ENCODE measurements at places on chromosomes 1 and 21.

- DNase-seq = no peak
Observed at GRCh38 chr1:205533748-205534443, 29.4 kb downstream of the CDK18 start.

GRCh38 chr1:67710417-67710816 is 25.4 kb downstream of the GADD45A start:
- DNase-seq = no peak

- DNase-seq = no peak
Observed at GRCh38 chr1:43451157-43451591, 2.6 kb downstream of the HYI start.

- peak; percentile 12 for DNase-seq
Observed at GRCh38 chr1:11967028-11967547, 13.2 kb upstream of the MFN2 start.

- DNase-seq = no peak
Observed at GRCh38 chr1:169146576-169147214, 40.2 kb downstream of the ATP1B1 start.

DNA sequence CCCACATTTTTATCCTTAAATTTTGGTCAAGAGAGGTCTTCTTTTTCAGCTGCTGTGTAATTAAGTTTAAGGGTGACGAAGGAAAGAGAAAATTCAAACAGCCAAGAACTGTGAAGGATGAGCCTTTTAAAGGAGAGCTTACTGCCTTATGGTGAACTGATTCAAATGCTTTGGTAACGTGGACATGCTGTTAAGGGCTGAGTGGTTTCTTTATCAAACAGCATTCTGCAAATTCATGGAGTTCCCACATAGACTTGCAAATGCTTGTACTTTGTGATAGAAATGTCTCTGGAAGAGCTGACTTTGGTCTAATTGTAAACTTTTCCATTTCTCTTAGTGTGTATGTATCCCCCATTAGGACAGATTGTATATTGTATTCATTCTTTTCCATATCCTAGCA is 93.8 kb downstream of the CHD1L start:
- DNase-seq = no peak

DNA sequence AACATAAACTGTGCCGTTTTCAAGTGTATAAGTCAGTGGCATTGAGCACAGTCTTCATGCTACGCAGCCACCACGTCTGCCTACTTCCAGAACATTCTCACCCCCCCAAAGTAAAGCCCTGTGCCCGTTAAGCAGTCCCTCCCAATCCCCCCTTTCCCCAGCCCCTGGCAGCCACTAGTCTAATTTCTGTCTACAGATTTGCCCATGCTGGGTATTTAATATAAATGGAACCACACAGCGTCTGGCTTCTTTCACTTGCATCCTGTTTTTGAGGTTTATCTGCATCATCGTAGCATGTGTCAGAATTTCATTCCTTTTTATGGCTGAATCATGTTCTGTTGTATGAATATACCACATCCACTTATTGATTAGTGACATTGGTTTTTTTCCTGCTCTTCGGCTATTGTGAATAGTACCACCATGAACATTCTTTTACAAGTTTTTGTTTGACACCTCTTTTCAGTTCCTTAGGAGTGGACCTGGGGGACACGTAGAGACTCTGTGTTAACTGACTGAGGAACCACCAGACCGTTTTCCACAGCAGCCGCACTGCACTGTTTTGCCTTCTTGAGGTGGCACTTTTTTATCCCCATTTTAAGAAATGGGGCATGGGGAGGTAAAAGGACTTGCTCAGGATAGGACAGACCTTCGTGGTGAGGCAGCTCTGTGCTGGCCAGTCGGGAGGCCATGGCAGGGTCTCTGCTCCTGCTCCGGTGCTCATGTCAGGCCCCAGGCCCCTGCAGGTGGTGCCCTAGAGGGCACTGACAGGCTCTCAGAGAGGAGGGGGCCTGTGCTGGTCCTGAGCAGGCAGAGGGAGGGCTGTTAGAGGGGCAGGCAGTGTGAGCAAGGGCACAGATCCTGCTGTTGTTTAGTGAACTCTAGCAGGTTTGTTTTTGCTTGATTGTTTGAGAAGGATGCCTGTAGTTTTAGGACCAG is 123.8 kb downstream of the PCBP3 start:
- peak; percentile 33 for DNase-seq

DNA sequence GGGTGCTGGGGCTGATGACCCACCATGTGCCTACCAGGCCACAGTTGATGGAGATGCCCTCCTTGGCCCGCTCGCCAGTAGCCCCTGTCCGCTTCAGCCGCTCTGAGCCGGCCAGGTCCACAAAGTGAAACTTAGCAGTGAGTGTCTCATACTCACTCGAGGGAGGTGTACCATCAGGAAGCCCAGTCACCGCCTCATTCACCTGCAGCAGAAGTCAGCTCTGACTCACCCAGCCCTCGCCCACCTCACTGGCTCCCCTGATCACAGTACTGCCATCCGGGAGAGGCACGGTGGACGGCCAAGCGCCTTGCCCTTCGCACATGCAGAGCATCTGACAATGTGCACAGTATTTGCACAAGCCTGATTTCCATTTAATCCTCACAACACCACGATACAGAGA is 18.8 kb downstream of the KIF21B start:
- DNase-seq = no peak

- DNase-seq = no peak
Observed at GRCh38 chr1:97350662-97351061, 570.2 kb downstream of the DPYD start.

DNA sequence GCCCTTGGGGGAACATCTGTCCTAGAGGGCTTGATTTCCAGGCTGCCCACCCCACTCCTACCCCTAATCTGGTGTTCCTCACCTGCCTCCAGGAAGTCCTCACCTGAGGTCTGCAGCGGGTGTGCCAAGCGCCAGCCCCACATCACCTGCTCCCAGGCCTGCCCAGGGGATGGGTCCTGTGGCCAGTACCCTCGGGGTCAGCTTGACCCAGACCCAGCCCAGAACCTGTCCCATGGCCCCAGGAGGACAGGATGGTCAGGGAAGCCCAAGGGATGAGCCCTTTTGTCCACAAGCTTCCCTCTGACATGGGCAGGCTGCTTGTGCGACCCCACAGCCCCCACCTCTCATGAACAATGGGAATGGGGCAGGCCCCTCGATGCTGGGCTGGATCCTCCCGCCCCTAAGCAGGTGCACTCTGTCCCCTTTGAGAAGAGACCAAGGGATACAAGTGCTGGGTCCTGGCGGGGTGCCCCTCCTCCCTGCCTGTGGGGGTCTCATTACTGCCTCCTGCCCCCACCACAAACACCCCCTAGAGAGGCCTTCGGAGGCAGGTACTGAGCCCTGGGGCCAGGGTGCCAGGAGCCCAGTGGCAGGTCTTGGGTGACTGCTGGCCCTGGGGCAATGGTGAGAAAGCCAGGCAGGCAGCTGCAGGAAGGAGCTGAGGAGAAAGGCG is 3.2 kb downstream of the MIB2 start:
- DNase-seq = no peak

DNA sequence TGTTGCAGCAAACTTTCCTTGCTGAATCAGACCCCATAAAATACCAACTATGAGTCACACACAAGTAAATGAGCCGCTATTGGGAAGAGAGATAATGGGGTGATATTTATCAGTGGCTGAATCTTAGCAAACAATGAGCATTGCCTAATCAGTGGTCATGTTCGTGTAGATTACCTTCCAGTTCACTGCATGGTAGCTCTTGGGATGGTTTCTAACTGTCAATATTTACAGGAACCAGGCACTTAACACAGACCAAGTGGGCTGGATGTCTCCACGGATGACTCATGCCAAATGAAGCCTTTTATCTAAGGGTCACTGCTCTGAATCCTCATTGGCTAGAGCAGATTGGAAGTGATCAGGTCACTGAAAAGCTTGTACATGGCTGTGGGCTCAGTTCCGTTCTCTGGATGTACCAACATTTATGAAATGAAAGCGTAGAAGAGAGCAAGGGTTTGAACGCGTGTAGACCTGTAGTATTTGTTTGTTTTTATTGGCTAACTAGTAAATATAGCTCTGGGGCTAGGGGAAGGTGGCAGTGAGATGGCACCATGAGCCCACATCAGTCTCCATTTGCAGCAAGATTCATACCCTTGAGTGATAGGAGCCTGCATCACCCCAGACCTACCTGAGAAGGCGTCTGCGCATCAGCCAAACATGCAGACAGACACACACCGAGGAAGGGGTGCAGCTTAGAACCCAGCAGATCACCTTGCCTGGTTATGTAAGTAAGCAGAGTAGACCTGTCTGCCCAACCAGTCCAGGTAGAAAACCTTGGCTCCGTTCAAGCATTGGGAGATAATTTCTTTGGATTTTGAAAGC is 153.3 kb downstream of the TOMM20 start:
- DNase-seq = peak; percentile 54

DNA sequence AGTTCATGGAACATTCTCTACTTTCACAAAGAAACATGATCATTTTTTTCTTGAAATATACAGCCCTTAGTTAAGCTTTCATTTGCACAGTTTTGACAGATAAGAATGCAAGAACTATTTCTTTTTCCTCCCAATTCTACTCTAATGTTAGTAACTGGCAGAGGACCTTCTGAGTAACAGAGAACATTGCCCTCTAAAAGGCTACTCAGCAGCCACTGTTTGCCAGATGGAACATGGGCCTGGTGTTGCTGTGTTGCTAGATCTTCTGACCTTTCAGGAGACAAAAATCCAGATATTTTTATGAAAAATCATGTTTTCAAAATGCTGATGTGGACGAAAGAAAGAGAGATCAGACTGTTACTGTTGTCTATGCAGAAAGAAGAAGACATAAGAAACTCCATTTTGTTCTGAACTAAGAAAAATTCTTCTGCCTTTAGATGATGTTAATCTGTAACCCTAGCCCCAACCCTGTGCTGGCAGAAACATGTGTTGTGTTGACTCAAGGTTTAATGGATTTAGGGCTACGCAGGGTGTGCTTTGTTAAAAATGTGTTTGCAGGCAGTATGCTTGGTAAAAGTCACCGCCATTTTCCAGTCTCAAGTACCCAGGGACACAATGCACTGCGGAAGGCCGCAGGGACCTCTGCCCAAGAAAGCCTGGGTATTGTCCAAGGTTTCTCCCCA is 2.9 kb upstream of the PRDX6 start:
- no peak for DNase-seq

DNA sequence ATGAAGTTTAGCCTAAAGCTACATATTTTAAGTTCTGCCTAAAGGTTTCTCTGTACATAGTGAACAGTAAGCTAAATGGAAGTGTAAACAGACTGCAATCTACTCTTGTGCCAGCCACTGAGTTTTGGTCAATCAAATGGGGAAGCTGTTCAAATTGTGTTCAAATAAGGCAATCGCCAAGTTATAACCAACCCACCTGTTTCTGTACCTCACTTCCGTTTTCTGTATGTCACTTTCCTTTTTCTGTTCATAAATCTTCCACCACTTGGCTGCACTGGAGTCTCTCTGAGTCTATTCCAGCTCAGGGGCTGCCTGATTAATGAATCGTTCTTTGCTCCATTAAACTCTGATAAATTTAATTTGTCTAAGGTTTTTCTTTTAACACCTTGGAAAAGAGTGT is 10.8 kb upstream of the THEM4 start:
- DNase-seq = no peak

DNA sequence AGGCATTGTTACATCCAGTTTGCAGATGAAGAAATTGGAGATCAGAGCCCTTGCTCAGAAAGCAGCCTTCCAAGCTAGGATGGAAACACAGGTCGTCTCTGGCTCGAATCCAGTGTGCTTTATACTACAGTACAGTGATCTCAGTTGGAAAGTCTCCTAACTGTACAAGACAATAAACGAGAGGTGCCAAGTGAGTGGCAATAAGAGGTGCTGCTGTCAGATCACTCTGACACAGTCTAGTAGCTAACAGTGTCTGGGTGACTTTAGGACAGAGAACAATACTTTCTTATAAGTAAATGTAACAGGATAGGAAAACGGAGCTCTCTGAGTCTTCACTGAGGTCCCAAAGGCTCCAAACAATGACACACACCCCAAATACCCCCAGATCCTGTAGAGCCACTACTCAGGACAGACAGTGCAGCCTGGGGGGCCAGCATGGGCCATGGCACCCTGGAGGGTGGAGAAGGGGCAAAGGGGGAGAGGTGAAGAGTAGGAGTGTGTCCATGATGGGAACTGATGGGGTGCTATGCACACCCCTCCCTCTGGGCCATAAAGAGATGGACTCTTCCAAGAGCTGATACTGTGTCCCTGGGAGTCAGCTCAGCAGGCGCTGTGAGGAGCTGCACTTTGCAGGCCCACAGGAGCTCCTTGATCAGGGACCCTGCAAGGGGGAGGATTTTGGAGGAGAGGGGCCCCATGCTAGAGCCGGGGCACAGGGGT is 3.3 kb downstream of the SH3BGR start:
- DNase-seq = no peak

DNA sequence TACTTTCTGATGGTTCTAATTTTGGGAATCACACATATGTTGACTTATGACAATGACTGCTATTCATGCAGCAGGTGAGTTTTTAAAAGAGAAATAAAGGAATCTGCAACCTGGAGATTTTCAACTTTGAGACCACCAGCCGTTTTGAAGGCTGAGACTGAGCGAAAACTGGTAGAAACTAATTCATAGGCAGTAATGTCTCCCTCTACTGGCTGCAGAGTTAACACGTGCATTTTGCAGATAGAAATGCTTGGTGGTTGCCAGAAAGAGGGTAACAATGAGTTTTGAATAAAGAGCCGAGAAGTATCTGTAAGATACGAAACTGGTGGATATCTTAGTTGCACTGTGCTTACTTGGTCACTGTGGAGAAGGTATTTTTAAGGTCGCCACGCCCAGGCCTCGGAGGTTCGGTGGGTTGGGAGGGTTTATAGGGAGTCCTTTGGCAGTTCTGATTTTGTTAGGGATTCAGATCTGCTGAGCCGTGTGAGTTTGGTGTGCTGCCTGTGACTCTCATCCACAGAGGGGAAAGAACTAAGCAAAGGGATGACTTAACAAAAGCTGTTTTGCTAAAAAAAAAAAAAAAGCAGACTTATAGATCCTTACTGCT is 83.0 kb downstream of the RYR2 start:
- DNase-seq = no peak

- DNase-seq = no peak
Observed at GRCh38 chr1:116764906-116765862, 11.0 kb downstream of the CD2 start.

- DNase-seq = no peak
Observed at GRCh38 chr1:177848577-177848976, 121.3 kb downstream of the SEC16B start.

DNA sequence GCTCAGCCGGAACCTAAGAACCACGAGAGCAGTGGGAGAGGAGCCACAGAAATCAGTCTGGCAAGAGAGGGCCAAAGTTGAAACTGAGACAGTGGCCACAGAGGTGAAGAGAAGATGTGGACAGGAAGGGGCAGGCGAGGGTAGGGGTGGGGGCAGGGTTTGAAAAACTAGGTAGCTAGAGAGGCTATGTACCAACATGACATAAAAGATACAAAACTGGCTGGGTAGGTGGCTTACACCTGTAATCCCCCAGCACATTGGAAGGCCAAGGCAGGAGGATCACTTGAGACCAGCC is 28.4 kb upstream of the TIAM1 start:
- no peak for DNase-seq

GRCh38 chr1:226979115-226979516 is 39.0 kb downstream of the COQ8A start:
- DNase-seq = no peak

DNA sequence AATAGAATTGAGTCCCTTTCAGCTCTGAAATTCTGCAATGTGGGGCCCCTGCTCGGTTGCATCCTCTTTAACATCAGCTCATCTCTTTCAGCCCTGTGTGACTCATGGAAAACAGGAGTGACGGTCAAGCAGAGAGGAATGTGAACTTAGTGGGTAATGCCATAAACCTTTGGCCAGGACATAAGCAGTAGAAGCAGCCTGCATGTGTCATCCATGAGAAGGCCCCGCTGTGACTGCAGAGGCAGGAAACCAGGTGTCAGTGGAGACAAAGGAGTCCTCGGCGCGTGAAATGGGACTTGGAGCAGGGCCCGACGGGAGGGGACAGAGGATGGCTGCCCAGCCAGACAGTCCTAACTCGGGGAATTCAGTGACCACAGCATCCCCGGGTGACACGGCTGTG is 21.1 kb upstream of the EPHB2 start:
- DNase-seq = no peak
